ENCODE measurements at places on chromosomes 13 and 19.

GRCh38 chr19:11355160-11356073 is at the start of gene PLPPR2:
Gene PLPPR2 (plus strand): TSS chr19:11355432. CDS start chr19:11357674, 2,242 bp downstream.
- peak; percentile 94 for DNase-seq

GRCh38 chr13:53104136-53104535 is 75.5 kb downstream of the OLFM4 start:
- DNase-seq = peak; percentile 57

DNA sequence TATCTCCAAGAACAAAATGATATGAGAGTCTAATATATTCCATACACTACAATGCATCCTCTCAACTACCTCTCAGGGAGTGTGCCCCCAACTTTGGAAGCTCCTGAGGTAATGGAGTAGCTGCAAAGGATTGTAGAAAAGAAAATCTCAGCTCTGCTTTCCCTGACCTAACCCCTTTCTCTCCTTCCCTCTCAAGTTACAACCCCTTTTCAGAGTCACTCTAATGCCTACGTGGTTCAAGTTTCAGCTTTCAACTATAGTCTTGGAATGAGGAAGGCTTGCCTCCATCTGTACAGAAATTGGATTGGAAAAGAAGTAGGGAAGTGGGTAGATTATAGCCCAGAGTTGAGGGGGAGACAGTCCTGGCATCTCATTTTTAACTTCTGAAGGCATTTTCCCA is 256.0 kb downstream of the PCDH9 start:
- DNase-seq = no peak

GRCh38 chr13:65829241-65830008 is 1400.7 kb downstream of the PCDH9 start:
- DNase-seq = no peak

GRCh38 chr19:33394006-33394722 is 20.7 kb downstream of the CEBPG start:
- peak; percentile 67 for DNase-seq

DNA sequence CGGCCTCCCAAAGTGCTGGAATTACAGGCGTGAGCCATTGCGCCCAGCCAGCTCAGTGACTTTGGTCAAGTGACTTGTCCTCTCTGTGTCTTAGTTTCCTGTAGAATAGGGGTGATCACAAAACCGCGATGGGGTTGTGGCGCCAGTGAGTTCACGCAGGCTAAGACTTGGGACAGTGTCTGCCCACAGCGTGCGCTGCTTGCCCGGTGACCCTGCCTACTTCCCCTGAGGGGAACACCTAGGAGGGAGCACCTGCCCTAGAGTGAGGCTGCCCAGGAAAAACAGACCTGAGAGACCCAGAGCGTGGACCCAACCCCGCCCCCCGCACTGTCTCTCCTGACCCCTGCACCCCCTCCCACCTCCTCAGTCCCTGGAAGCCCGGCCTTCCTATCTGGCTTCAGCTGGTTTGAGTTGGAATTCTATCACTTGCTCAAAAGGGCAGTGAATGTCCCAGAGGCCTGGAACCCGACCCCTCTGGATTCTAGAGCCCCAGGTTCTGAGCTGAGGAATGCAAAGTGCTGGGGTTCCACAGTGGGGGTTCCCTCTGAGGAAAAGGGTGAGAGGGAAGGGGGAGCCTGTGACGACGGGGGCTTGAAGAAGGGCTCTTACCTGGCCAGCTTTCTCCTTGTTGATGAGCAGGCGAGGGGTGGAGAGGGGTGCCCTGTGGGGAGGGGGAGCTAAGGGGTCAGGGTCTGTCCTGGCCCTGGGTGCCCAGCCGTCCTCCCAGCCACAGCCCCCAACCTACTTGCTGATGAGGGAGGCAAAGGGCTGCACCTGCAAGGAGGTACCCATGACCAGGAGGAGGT is 2.2 kb upstream of the RINL start:
- DNase-seq = no peak

GRCh38 chr19:57888107-57888559 is 704 bp downstream of the ZNF814 start:
- no peak for DNase-seq

- no peak for DNase-seq
These were observed at the start of gene NTN5 for GRCh38 chr19:48672994-48673393. Gene NTN5 (minus strand): TSS chr19:48673017. CDS start chr19:48670986, 2,031 bp downstream.

DNA sequence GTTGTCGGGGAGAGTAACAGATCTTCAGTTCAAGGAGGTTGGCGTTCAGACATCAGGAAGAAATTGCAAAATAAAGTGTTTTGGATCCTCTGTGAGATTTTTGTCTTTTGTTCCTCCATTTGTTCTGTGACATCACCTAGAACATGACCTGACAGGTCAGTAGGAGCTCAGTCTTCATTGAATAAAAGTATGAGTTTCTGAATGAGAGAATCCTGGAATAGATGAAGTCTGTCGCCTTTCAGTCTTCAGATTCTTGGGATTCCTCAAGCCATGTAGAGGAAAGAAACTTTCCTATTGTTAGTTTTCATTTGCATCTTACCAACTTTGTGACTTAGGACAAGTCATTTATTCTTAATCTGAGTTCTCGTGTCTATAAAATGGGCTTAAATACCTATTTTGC is 14.4 kb downstream of the ARHGAP35 start:
- DNase-seq = no peak

DNA sequence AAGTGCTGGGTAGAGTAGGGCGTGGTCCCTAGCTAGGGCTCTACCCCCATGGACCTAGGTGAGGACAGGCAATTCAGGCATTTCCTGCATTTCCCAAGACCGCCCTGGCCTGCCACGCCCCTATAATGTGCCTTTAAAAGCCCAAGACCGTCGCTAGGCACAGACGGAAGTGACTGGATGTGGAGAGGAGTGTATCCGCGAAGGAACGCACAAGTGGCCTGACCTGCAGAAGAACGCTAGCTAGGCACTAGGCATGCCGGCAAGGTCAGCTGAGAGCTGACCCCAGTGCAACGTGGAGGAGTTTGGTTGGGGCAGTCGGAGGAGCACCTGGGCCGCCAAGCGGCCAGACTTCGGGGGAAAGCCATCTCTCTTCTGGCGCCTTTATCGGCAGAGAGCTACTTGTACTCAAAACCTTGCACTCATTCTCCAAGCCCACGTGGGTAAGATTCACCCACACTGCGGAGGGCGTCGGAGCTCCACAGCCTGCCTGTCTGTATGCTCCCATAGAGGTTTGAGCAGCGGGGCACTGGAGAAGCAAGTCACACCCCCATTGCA is 370.0 kb downstream of the FGF9 start:
- no peak for DNase-seq

GRCh38 chr19:50311723-50312635 is 17.2 kb downstream of the KCNC3 start:
- DNase-seq = no peak

- DNase-seq = no peak
These were observed 6.3 kb upstream of the ZSWIM4 start for GRCh38 chr19:13788991-13789390.

- no peak for DNase-seq
These were observed 1.4 kb downstream of the SIAH3 start for GRCh38 chr13:45850027-45850613.

GRCh38 chr19:38912600-38913514 is 871 bp upstream of the CCER2 start:
- no peak for DNase-seq

GRCh38 chr19:1923319-1923718 is 17.7 kb upstream of the CSNK1G2 start:
- DNase-seq = no peak

DNA sequence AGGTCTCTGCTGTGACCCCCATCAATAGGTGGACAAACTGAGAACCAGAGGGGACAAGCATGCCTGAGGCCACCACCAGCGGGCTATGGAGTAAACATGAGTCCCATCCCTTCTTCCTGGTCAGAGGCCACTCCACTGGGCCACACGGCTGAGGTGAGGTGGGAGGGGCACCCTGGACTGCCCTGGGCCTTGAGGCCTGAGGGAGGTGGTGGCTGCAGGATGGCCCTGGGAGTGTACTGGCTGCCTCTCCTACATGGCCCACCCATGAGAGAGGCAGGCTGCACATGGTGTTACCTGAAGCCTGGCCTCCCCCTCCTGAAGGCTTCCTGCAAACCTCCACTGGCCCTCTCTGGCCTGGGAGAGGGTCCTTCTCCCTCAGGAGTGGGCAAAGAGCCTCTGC is 222.4 kb downstream of the TUBA3C start:
- DNase-seq = no peak

DNA sequence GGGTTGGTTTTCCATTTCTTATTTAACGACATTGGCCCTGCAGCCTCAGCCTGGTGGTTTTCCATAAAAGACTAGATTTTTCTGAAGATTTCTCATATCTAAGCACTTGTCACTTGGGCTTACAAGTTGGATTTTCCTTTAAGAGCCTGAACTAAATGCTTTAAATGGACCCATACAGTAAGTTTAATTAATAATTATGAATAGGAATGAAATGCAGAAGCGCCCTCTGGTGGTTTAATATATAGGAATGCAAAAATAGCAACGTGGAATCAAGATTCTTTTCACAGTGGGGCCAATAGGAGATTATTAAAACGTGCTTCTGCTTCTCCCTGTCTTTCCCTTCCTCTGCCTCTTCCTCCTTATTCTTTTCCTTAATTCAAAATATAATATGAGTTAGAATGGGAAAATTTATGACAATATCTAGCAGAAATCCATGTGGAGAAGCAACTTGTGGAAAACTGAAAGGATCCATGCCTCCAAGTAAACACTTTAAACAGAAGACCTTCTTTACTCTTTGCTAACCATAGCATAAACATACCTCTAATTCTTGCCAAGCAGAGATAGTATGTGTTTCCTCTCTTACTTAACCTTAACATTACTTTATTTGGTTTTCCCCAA is 324.0 kb downstream of the GPC5 start:
- DNase-seq = no peak

- DNase-seq = peak; percentile 21
These were observed 452 bp upstream of the PPM1N start for GRCh38 chr19:45497791-45498190.

DNA sequence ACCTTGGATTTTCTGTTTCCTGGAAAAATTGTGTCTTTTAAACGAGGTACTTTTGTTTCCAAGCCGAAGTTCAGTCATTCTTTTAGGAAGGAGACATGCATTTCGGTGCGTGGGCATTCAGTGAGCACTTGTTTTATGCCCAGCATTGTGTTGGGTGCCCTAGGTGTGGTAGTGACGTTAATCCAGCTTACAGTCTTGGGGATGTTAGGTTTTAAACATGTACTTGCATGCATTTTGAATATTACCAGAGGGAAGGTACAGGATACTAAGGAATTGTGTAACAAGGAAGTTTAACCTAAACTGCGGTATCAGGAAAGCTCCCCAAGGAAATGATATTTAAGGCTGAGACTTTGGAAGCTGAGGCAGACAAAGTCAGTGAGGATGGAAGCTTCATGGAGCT is 66.3 kb downstream of the ARHGAP35 start:
- DNase-seq = no peak

- DNase-seq = no peak
These were observed 1.9 kb downstream of the CDK8 start for GRCh38 chr13:26255691-26256277.

DNA sequence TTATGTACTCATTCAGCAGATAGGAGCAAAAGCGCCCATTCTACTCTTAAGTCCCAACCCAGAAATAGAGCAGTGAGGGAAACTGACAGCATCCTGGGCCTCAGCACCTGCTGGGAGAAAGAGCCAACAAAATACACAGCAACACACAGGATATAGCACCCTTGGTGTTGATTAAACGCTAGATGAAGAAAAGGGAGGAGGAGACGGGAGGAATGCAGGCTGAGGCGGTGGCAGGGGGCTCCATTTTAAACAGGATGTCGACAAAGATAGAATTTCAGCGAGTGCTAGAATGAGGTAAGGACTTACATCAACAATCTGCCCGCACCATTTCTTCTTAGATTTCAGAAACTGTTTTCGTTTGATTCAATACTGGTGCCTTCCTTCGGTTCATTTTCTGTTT is 4.6 kb upstream of the RAB20 start:
- no peak for DNase-seq

- DNase-seq = no peak
These were observed 6.0 kb downstream of the COX6B2 start for GRCh38 chr19:55348317-55349034.

- no peak for DNase-seq
These were observed 31.1 kb upstream of the MYCBP2 start for GRCh38 chr13:77358001-77358400.

GRCh38 chr13:112586334-112586960 is 1.5 kb downstream of the TUBGCP3 start:
- DNase-seq = no peak

DNA sequence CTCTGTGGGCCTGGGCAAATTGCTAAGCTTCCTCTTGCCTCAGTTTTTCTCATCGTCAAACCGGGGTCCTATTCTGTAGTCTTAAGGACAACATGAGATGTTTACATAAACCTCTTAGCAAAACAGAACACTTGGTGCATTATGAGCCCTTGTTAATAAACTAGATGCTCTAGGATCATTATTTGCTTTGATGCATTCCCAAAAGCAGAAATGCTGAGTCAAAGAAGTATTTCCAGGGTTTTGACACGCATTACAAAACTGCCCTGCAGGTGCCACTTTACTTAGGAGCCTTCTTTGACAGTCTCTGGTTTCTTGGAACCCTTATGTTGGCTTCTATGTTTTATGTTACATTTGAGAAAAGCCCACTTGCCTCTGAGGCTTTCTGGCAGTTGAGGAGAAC is 12.1 kb downstream of the AKAP11 start:
- no peak for DNase-seq

- peak; percentile 71 for DNase-seq
These were observed 10.6 kb downstream of the FUT6 start for GRCh38 chr19:5828661-5829566.

- DNase-seq = no peak
These were observed 148.7 kb upstream of the RNF113B start for GRCh38 chr13:98325724-98326123.

GRCh38 chr19:7636691-7637373 is at the start of gene STXBP2:
Gene STXBP2 (plus strand): TSS chr19:7637110. CDS start chr19:7637150, 40 bp downstream.
- DNase-seq = peak; percentile 66

DNA sequence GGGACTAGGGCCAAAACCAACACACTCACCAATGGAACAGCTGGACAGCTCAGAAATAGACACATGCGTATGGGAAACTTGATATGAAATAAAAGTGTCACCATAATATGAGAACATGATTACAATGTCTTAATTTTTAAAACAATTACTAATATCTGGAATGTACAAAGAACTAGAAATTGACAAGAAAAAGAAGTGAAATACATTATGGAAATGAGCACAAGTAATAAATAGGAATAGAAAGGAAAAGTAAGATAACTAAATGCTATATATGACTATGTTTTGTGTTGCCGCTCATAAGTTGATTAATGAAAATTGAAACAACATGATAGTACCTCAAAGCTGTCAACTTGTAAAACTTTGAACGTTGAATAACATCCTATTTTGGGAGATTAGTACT is 801.1 kb downstream of the SLITRK5 start:
- no peak for DNase-seq

GRCh38 chr13:113849981-113850721 is 13.7 kb downstream of the GAS6 start:
- no peak for DNase-seq

- no peak for DNase-seq
These were observed 147.7 kb downstream of the COG6 start for GRCh38 chr13:39803156-39803555.

DNA sequence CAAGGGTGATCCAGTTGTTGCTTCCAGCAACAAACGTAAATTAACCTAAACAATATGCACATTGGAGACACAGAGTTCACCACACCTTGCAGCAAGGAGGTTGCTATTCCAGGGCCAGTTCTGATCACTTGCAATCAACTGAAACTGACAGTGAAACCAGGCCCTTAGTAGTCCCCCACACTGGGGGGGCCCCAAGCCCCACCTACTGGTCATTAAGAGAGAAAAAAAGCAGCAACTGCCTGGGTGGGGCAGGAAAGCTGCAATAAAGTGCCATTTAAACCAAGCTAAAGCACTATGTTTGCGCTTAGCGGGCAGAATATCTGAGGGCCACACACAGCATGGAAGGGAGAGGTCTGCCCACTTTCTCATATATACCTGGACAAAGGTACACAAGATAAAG is 51.5 kb downstream of the ATP7B start:
- DNase-seq = no peak

GRCh38 chr13:23449398-23450162 is 16.1 kb upstream of the SACS start:
- no peak for DNase-seq
